Esophagus squamous epithelium (tissue), 5 donors: ENCODE measurements at places on chromosomes 3 and 15. TPM values are rescaled to one million over a fixed set of nuclear protein-coding genes. Genes with fewer than 3 reads are reported as not detected.

- DNase-seq: no peak
Observed at GRCh38 chr15:80310776-80311175, 58.8 kb upstream of the CTXND1 start.

Gene ACOX2
- 10.5 TPM for total RNA-seq

Gene ADAMTS7
- total RNA-seq: 0.42 TPM

Gene BOC
- total RNA-seq: 75.7 TPM

Gene DGKG
- total RNA-seq: 1.4 TPM
